ENCODE measurements at places on chromosomes 1 and 21.
A peak's percentile ranks its signal among the peaks of the same experiment; 100 is the strongest.

GRCh38 chr1:209168204-209168603 is 415.3 kb upstream of the CAMK1G start:
- DNase-seq, result no peak

GRCh38 chr1:109564194-109564878 is 15.9 kb downstream of the GNAI3 start:
- no peak for DNase-seq

- peak; percentile 11 for DNase-seq
Measured at GRCh38 chr1:204207136-204207616, 6.6 kb downstream of the GOLT1A start.

GRCh38 chr21:38775733-38776132 is 30.0 kb upstream of the ETS2 start:
- no peak for DNase-seq

DNA sequence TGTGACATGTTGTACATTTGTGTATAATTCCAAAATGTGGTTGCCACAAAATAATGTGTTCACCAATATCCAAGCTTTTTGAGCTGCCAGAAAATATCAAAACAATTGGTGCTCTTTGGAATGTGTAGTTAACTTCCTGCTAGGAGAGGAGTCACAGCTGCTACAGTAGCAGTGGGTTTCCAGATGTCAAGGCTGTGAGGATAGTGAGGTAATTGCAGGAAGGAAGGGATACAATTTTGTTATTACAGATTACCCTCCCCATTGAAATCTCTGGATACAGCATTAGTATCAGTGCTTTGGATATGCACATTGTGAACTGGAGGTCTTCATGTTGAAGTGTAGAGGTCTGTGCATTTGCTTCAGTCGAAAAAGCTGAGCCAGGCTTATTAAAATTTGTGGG is 253.2 kb downstream of the PTPRC start:
- no peak for DNase-seq

GRCh38 chr1:28417441-28417922 is 47.9 kb downstream of the PHACTR4 start:
- no peak for DNase-seq

DNA sequence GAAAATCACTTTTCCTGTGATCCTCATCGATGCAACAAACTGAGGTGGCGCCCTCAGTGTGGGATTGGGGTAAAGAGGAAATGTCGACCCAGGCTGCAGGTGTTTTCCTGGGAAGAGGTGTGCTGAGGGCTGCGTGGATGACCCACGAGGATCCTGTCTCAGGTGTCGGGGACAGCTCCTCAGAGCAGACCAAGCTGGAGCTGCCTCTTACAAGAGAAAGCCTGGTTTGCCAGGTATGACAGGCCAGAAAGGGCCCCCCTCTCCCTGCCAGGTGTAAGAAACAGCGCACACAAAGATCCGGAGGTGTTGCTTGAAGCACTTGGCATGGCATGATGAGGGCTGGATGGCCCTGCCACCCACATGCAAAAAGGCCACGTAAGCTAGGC is 12.6 kb downstream of the FHAD1 start:
- DNase-seq, result no peak
